ENCODE measurements at places on chromosomes 7 and 10.

DNA sequence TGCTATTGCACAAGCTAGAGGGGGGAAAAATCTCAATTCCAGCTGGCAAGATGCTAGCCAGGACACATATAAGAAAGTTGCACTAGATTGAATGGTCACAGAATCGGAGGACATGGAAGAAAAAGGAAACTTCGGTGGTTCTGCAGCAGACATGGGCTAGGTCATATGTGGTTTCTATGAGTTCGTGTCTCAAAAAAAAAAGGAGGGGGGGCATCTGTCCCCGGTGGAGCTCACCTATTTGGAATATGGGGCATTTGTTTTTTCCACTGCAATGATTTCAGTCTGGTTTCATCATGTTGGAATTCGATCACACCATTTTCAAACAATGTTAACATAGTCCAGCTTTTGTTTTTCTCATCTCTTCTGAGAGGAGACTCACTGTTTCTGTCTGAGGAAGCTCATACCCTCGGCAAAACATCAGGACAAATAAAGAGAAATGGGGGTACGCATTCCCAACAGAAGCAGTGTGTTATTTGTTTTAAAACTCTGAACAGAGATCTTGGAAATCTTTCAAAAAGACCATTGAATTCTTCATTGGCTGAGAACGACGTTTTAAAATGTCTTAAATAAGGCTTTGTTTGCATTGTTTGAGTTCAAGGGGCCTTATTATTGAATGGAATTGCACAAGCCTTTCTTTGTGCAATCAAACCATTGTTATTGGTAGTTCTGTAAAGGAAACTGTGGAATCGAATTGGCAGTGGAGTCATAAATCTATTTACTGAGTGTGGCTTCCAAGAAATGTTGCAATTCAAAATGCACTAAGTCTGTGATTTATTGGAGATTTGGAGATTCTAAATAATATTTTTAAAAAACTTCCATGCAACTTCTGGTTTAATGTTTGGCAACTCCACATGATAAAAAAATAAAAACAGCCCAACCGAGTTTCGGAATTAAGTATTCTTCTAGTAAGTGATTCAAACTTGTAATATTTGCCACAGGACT is 173.2 kb downstream of the RTKN2 start:
- DNase-seq, result no peak

GRCh38 chr7:89067048-89067447 is 271.5 kb upstream of the TEX47 start:
- no peak for DNase-seq

DNA sequence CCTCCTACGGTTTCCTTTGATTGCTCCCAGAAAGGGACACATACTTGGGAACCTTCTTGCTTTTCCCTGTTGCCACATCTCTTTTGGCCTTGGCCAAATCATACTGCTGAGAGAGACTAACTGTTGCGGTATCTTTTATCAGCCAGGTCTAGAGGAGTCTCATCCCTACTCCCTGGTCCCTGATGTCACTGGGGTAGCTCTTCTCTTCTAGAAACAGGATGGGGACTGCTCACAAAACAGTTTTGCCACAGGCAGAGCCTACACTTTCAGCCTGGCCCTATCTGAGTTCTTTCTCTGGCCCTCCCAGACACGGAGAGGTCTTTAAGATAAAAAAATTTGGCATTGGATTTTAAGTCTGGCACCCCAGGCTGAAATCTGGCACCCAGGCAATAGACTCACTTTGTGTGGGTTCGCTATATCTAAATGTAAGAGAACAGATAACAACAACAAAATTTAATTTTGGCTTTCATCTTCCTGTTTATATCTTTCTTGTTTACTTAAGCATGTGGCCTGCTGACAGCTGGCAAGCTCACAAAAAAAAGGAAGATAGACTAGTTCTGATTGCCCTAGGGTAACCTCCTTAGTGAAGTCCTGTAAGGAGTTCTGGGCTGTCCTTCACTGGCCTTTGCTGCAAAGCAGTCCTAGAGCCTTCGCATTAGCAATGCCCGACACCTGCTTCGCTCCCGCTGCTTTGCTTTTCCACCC is 228.3 kb upstream of the NPVF start:
- DNase-seq, result no peak

- no peak for DNase-seq
Observed at GRCh38 chr7:102101926-102102325, 184.7 kb upstream of the SH2B2 start.

- DNase-seq, result no peak
Observed at GRCh38 chr7:77403957-77404356, 12.2 kb downstream of the GSAP start.

GRCh38 chr7:983616-984071 is 663 bp downstream of the CYP2W1 start:
- no peak for DNase-seq

DNA sequence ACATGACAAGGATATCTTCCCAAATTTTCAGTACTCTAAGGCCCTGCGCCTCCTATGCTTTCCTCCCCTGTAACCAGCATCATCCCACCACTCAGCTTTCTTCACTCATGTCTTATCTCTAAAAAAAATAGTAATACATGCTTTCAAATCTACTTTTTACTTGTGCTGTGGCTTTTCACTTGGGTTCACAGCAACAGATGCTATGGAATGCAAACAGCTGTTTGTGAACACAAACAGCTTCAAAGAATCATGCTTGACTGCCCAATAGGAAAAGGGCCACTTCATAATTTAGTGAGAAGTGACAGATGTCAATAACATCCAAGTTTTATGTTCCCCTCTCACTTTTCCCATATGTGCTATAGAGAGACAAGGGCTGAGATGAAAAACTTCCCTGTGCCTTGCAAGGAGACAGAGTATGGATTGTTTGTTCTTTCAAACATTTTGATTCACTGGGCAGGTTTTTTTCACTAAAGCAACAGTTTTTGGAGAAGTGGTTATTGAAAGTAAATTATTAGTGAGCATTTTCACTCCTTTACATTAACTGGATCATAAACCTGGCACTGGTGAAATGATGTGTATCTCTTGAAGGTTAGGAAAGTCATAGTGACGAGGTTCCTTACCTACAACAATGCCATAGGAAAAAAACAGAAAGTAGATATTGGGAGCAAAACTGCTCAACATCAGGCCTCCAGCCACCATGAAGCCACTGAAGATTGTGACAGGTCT is 37.3 kb downstream of the SLC16A9 start:
- no peak for DNase-seq

DNA sequence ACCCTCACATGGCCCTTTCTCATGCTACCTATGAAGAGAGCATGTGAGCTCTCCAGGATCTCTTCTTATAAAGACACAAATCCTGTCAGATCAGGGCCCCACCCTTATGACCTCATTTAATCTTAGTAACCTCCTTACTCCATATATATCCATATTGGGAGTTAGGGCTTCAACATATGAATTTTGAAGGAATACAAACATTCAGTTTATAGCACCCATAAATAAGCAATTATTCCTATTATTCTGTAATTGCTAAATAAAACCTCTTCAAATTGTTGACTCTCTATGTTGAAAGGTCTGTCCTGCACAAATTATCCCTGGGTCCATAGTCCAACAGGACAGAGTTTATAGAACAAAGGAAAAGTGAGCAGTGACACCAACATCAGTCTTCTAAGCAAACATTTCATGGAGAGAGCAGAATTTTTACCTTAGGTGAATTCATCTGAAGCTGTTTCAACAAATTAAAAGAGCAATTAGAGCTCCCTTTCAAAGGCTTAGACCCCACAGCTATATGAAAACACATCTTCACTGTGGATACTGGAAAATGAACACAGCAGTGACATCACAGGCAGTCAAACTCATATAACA is 12.2 kb downstream of the DOCK4 start:
- DNase-seq, result no peak

DNA sequence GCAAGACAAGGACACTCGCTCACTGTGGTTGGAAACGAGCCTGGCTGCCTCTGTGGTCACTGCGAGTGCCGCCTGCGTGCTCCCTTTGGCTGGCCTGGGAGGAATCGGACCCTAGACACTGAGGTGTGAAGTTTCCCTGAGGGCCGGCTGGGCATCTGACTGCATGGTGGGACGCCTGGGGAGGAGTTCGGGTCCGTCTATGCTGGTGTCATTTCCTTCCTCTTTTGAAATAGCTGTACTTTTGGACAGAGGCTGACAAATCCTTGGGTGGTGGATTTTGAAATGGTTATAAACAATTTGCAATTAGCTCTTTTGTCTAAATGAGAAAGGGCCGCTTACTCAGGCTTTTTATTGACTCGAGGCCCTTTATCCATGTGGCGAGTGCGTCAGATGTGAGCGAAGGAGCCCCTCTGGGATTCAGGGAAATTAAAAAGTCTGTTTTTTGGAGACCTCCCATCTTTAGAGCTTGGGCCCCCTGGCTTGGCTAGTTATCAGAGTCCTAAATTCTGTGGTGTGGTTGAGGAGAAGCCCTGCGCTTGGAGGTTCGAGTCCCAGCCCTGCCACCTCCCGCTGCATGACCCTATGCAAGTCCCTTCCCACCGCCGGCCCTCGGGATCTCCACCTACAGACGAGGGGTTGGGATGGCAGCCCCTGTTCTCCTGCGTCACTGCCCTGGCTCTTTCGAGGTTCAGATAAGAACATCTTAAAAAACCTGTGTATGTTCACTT is 147.1 kb downstream of the RGS10 start:
- DNase-seq, result no peak

GRCh38 chr10:29987471-29987870 is 71.9 kb downstream of the JCAD start:
- no peak for DNase-seq

- DNase-seq, result no peak
Observed at GRCh38 chr7:78399033-78399769, 600.6 kb downstream of the PHTF2 start.

- no peak for DNase-seq
Observed at GRCh38 chr10:32957341-32958084, 517 bp downstream of the ITGB1 start.

GRCh38 chr7:27438881-27439589 is 196.4 kb downstream of the EVX1 start:
- no peak for DNase-seq

DNA sequence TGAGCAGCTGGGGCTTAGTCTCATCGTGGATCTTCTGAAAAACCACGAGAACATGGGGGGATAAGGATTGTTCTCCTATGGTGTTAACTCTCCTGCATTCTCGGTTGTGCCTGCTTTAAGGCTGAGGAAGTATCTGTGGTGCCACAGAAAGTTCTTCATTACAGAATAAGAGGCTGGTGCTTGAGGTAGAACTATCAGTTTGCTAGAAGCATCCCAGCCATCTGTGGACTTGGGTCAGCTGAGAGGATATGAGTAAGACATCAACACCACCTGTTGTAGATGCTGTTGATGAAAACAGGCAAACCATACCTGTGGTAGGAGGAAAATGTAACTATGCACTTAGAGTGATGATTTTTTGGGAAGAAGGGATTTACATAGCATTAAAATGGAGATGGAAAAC is 416.6 kb downstream of the PHTF2 start:
- DNase-seq, result no peak

DNA sequence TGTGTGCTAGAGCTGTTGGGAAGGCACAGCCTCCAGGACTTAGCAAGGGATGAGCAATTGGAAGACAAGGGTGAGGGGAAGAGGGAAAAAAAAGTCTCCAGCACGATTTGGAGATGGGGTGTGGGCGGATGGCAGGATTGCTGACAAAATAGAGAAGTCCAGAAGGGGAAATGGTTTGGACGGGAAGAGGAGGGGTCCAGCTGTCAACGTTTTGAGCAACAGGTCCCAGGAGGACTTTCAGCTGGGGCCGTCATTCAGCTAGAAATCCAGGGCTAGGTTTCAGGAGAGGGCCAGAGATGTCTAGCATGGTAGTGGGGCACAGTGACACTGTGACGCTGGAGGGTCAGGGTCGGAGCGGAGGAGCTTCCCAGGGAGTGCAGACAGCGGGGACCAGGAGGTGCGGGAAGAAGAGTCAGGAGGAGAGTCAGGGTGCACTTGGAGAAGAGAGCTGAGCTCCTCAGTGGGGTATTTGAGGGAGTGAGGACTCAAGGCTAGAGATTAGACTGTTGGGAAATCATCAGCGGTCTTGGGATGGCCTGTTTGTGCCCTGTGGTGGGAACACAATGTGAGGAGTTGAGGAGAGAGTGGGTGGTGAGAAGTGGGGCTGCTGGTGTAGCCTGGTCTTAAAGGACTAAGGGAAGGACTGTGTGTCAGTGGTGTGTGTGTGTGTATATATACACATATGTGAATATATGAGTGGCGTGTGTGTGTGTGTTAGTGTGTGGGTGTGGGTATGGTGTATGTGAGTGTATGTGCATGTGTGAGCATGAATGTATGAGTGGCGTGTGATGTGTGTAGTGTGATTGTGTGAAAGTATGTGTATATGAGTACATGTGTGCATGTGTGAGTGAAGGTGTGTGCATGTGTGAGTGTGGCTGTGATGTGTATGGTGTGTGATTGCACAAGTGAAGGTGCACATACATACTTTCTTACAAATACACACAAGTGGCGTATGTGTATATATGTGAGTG is 3.8 kb downstream of the ZYX start:
- no peak for DNase-seq

GRCh38 chr7:109895536-109895935 is 1195.4 kb upstream of the LRRN3 start:
- no peak for DNase-seq

DNA sequence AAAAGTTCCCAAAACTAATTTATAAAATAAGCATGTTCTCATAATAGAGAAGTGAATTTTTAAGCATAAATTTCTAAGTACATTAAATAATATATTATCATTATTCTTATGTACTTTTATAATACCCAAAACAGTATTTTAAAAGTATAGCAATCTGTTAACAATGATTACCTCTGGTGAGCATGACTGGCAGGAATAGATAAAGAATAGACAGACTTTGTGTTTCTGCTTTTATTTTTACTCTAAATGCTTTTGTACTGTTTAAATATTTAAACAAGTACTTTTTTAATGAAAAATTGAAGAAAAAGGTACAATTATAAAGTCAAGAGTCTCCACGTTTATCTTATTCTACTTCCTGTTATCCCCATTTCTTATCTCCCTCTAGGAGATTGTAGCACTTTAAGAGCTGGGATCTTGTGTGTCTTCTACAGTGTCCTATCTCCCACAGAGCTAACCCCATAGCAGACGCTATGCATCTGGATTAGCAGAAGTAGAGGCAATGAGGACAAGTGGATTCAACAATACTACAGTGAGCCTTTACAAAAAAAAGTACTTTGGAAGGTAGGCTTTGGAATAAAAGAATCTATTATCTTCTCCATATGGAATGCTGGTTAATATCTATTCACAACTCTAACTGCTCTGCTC is 42.9 kb downstream of the IDE start:
- no peak for DNase-seq

GRCh38 chr7:43118313-43118712 is 5.9 kb downstream of the HECW1 start:
- no peak for DNase-seq

DNA sequence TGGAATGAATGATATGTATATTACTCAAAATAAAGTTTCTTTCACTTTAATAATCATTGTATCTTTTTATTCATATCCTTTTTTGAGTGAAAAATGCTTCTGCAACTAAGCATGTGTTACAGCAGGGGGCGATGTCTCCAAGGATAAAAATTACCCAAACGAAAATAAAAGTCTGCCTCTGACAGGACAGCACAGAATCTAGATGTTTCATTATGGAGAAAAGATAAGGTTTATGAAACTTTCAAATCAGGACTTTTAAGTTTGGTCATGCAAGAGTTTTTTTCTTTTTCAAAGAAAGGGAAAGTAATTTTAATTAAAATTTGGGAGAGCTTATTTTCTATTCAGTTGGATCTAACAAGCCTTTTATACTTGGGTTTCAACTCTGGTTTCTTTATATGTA is 48.4 kb downstream of the TES start:
- peak; percentile 32 for DNase-seq

GRCh38 chr10:77513220-77513619 is 124.4 kb downstream of the KCNMA1 start:
- DNase-seq, result no peak

GRCh38 chr7:92404170-92404614 is 43.1 kb upstream of the GATAD1 start:
- no peak for DNase-seq

All from NCI-H226 (cell line).